ENCODE measurements at places on chromosomes 5 and 9.

DNA sequence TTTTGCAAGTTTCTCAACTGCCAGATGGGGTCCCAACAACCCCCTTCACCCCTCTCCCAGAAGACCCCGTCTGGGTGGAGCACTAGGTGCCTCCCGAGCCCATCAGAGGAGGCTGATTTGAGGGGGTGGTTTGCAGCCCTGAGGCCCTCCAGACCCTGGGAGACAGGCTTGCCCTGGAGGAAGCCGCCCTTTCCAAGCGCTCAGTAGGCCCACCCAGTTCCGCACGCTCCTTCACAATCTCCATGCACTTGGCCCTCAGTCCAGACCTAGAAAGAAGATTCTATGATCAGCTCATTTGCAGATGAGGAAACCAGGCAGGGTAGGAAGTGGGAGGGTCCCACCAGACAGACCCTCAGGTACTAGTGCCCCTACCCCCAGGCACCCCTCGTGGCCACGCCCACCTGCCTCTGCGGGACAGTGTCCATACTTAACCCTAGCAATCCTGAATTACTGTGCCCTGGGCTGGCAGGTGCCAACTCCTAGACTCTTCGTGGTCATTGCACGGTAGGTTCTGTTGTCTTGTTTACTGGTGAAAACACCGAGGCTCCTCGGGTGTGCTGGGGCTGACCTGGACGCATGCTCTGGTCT lies 22.3 kb downstream of the OR2V1 start:
- DNase-seq, result no peak

DNA sequence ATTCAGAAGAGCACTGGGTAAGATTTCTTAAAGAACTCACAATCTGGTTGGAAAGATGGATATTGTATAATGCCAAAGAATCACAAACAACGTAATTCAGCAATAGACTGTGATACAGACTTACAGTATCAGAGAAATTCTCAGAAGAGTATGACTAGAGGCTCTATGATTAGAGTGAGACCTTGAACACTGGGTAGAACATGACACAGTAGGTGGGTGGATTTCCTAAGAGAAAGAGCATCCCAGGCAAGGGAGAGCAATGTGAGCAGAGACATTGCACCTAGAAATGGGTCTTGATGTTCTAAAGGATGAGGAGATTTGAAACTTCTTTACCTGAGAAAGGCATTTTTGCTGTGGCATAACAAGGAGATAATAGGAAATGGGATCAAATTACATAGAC lies 27.3 kb upstream of the CAST start:
- DNase-seq, result no peak

DNA sequence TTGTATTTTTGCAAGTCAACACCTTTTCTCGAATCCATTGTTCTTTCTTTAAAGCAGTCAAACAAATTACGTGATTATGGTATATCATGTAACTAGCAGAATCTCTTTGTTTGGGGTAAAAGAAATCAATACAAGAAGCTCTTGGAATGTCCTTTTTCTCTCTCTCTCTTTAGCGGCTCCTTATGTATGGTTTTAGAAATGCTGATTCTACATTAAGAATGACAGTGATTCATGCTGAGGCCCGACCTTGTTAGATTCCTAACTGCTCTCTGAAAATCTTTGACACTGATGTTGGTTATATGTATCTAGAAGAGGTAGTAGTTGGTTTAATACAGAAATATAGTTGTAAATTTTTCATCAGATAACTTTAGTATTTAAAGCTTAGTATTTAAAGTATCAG lies 76.4 kb downstream of the SNX24 start:
- DNase-seq, result no peak

GRCh38 chr5:10331341-10331796 lies 22.1 kb upstream of the MARCHF6 start:
- DNase-seq, result no peak

DNA sequence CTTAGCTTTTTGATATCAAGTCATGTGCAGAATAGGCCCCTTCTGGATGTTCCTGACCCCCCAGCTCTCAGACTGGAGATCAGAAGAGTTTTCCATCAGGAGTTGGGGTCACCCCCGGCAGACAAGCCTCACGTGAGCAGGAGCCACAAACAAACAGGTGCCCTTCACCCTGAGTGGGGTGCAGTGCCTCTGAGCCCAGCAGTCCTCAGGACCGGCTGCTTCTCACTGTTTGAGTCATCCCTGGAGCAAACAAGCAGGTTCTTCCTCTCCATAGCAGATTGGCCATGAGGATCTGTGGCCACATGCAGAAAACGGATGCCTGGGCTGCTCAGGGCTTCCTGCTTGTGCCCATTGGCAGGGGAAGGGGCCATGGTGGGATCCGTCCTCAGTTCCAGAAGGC lies 47.0 kb downstream of the LRSAM1 start:
- no peak for DNase-seq

DNA sequence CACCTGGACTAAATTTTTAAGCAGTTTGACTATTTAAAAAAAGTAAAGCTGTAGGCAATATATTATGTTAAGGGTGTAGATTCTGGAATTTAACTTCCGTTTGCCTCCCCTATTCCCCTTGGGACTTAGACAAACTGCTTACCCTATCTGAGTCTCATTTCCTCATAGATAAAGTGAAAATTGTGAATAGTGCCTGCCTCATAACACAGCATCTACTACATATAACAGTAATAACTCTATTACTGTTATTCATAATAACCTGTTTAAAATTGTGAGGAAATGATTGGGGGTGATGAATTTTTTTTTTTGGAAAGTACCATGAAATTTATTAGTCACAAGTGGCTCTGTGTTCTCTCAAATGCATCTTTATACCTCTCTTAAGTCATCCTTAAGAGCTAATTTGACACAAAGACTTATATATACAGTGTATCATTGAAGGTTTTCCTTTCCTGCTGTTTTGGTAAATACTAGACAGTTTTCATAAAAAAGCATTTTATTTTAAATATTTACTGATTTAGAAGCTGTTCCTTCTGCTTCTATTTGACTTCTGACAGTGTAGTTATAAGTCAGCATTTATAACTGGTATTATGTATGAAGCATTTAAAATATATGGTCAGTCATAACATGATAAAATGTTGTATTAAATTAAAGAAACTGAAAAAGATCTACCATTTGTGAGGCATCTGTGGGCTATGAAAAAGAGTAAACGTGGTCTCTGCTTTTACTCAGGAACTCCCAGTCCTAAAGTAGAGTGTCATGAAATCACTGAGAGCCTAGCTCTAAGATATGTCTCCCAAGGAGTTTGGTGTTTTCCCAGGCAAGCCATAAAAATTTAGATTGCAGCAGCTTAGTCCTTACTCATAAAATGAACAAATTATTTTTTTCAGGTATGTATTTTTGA lies 46.4 kb downstream of the MCCC2 start:
- no peak for DNase-seq

- no peak for DNase-seq
Observed at GRCh38 chr5:66909364-66909763, 287.2 kb downstream of the CD180 start.

- DNase-seq, result no peak
Observed at GRCh38 chr9:136133191-136133958, 14.7 kb upstream of the TMEM250 start.

GRCh38 chr5:139382807-139383206 lies 290 bp downstream of the SLC23A1 start:
- no peak for DNase-seq
